ENCODE measurements at places on chromosomes 7 and 10.

GRCh38 chr7:139771001-139771956, 6.5 kb downstream of the HIPK2 start:
- no peak for DNase-seq

DNA sequence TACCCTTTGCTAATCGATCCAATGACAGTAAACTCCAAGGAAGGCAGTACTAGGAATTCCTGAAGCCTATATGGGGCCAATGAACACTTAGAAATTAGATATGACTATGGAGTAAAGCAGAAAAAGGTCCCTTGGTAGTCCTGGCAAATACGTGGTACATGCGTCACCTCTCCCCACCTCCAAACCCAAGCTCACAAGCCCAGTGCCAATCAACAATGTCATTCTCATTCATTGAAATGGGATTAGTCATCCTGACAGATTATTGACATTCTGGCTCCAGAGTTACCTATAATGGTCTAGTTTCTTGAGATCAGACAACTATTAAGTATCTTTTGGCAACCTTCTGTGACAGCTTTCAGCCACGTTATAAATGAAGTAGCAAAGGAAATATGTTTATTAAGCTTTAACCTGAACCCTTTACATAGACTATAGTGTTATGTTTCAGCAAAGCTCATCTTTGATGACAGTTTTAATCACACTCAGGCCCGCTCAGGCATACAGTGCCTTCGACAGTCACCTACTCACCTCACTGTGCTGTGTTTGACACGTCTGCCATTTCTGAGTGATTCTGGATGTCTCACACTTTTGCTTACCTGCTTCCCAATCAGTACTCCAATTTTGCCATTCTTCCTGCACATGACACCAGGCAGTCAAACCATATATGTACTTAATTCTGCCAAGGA, 69.6 kb upstream of the ADO start:
- no peak for DNase-seq

- DNase-seq, result no peak
Observed at GRCh38 chr10:79069325-79070080, 737 bp downstream of the ZMIZ1 start.

DNA sequence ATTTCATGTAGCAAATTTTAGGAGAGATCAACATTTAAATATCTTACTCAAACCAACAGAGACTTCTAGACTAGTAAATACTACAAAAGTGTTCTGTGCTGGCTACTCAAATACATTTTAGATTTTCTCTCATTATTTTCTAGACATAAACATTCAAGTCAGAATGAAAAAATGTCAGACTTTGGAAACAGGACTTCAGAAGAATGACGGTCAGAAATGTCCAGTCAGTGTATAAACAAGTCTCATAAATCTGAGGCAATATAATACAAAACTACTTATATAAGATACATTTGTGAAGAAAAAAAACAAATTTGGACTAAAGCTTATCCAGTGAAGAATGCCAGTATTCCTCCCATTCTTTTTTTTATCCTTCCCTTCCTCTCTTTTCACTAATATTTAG, 25.9 kb downstream of the RNLS start:
- DNase-seq, result no peak

- no peak for DNase-seq
Observed at GRCh38 chr10:99395750-99396445, 34.5 kb downstream of the GOT1 start.

DNA sequence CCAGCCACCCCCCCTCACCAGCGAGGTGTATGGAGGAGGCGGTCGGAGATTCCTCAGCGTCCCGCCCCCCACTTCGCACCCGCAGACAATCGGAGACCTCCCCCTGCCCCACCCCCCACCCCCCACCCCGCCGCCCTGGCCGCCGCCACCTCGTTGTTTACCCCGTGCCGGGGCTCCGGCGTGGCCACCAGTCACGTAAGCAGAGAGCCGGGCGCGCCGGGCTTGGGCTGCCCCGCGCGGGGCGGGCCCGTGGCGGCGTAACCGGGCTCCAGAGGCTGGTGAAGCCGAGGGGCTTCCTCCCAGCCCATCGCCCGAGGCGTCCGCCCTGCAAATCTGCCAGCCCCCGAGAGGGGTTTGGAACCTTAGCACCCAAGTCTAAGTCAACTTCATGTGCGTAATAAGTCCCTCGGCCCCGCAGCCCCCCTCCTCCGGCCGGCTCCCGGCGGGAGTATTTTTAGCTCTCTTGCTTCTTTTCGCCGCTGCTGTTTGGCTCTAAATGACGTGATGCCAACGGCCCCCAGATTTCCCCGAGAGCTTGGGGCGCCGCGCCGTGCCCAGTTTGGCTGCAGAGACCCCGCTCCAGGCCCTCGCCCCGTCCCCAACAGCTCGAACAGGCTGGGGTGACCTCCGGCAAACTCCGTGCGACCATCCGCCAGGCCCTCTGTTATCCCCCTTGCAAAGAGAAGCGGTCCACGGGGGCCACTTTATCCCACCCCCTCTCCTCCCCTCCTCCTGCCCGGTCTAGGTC, 2.7 kb downstream of the MXI1 start:
- DNase-seq, result peak; percentile 22

DNA sequence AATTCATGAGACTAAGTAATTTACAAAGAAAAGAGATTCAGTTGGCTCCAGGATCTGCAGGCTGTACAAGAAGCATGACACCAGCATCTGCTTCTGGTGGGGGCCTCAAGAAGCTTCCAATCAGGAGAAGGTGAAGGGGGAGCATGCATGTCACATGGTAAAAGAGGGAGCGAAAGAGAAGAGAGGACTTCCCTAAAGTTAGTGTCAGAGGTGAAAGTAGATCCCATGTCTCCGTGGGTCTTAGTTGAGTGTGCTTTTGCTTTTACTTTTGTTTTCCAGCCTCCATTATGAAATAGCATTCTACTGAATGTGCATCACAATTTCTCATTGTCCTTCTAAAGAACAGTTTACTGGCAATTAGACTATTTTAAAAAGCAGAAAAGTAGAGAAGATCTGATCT, 213.6 kb upstream of the FZD1 start:
- DNase-seq, result no peak

DNA sequence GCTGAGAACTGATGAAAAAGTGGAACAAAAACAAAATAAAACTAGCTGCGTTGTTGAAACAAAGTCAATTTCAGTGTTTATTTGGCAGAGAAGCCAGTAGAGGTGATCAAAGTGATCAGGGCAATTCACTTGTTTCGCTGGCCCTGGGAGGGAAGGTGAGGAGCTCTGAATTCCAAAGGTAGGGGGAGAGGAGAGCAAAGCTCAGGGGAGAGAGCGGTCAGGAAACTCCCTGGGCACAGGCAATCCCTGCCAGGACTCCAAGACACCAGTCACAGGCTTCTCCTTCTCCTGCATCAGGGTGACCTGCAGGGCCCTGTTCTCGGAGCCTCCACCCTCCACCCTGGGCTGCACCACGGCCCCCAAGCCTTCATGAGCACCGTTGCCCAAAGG, 6.8 kb upstream of the KIAA1217 start:
- DNase-seq, result no peak

- DNase-seq, result no peak
Observed at GRCh38 chr7:116277070-116277469, 66.7 kb downstream of the TES start.

DNA sequence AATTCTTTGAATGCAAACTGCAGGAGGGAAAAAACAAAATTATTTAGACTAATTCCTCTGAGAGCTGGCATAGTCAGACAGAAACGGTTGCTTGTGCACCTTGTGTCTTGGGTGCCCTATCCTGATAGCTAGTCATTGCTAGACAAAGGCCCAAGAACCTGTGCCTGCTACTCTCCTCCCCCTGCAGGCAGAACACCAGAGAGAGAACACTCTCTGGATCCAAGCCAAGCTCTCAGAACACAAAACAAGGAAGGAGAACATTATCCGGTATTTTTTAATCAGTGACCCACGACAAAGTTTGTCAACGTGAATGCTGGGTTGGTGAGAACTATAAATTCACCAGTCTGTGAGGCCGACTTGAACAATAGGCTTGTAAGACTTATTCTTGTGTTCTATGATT, 18.8 kb upstream of the PPP1R9A start:
- peak; percentile 18 for DNase-seq

DNA sequence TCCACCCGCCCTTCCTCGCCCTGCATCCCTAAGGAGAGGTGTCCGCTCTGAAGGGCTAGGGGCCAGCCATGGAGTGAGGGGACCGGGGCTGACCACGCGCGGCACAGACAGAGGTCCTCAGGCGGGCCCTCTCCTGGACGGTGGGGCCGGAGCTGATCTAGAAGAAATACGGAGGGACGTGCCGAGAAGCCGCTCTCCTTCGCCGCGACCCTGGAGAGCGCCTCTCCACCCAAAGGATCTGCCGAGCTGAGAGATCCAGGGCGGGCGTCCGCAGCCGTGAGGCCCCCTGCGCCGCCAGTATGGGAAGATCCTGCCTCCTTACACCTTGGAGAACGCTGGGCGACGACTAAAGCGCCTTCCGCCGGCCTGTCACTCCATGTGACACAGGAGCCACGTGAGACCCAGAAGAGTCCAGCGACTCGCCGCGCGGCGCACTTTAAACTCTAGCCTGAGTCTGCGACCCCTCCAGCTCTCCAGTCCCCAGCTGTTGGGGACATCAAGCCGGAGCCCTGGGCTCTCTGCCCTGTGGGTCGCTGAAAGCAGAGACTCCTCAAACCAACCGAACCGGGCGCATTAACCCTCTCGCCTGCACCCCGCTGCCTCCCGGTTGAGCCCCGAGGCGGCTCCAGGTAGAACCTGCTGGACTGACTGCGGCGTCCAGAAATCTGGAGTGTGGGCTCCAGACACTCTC, 1.5 kb upstream of the SFMBT2 start:
- no peak for DNase-seq

GRCh38 chr7:88669913-88670312, 89.6 kb upstream of the ZNF804B start:
- DNase-seq, result no peak

- DNase-seq, result no peak
Observed at GRCh38 chr10:110355922-110356627, 51.4 kb upstream of the SMNDC1 start.

GRCh38 chr7:134028853-134029252, 98.3 kb upstream of the LRGUK start:
- no peak for DNase-seq

DNA sequence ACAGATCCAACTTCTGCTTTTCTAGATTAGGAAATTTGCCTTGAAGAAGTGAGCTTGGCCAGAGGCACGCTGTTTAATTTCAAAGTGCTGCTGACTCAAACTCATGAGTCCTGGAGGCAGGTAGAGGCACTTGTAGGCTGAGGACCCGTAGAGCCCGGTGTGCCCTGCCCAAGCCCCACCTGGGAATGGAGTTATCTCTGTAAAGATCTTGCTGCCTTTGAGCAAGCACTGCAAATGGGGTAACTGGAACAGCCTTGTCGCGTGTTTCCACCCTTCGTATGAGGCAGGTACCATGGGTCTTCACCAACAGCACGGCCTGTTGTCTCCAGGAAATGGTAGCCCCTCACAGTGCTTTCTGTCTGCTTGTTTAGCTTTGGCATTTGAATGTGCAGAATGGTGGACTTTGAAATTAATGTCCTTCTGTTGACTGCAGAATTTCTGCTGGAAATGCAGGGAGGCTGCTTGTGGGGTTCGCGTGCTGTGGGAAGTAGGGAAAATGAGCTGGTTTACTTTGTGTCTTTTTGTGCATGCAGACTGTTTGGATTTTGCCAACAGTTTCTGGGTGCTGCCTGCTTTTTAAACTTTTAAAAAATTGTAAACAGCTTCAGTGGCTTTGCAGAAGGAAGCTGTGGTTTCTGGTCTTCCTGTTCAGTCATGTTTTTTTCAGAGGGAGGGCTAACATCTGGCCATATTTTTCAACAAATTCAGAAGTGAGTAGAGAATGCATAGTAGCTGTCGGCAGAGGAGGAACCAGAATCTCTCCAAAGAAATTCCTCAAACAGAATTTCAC, 27.2 kb downstream of the CCM2 start:
- no peak for DNase-seq

DNA sequence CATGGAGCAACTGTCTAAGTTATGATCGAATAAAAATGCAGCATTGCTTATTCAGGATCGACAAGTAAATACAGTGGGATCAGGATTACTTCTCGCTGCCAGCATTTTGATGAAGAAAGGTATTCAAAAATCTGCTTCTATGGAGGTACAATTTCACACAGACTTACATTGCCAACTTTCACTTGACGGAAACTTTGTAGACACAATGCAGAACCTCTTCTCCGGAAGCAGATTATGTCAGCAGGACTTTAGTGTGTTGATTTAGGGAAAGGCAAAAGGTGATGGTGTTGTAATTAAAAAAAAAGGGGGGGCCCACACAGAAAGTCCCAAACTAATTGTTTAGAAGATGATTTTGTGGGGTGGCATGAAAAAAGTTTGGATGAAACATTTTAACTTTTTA, 462.4 kb upstream of the KLF6 start:
- DNase-seq, result no peak

DNA sequence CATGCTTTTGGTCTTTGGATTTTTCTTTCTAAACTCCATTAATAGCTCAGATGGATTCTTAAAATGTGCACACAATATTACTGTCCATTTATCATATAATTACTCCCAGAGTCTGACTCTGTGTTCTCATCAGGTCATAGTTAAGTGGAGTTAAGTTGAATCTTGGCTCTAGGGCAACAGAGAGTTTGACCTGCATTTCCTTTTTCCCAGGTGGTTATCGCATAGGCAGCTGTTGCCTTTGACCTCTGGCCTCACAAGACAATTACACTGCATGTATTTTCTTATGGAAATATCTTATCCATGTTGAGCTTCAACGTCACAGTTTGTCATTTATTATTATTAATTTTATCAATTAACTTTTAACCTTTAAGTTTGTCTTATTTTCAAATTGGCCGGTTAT, 237.5 kb upstream of the HGF start:
- no peak for DNase-seq

DNA sequence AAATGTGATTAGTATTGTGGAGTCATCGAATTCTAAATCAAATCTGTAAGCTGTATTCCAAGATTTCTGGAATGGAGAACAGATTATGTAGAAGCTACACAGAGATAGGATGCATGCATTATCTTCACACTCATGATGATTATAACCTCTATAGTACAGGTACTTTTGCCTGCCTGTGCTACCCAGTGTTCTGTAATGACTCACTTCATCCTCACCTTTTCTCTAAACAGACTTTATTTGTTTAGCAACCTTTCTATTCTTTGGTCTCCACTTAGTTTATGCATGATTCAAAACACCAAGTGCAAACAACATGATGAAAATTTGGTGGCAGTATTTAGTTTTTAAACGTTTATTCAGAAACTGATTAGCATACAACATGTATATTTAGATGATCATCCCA, 68.4 kb upstream of the PRPS1L1 start:
- no peak for DNase-seq

- no peak for DNase-seq
Observed at GRCh38 chr7:136652635-136653370, 215.6 kb upstream of the CHRM2 start.

DNA sequence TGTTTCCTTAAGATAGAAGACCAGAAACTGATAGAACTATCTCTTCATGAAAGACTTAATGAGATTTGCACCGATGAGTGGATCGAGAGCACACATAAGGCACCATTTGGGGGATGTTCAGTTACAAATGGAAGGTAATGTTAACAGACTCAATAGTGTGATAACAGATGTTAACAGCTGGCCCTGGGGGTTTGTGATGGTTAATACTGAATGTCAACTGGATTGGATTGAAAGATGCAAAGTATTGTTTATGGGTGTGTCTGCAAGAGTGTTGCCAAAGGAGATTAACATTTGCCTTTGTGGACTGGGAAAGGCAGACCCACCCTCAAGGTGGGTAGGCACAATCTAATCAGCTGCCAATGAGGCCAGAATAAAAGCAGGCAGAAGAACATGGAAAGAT, 130.5 kb upstream of the DGKB start:
- no peak for DNase-seq

All from NCI-H748 treated with DMSO at 0.1 percent for 48 hours (cell line).